Activated CD8-positive, alpha-beta memory T cell treated with anti-CD3 and anti-CD28 coated beads for 48 hours (primary cell): ENCODE measurements at places on chromosomes 2 and 18.

DNA sequence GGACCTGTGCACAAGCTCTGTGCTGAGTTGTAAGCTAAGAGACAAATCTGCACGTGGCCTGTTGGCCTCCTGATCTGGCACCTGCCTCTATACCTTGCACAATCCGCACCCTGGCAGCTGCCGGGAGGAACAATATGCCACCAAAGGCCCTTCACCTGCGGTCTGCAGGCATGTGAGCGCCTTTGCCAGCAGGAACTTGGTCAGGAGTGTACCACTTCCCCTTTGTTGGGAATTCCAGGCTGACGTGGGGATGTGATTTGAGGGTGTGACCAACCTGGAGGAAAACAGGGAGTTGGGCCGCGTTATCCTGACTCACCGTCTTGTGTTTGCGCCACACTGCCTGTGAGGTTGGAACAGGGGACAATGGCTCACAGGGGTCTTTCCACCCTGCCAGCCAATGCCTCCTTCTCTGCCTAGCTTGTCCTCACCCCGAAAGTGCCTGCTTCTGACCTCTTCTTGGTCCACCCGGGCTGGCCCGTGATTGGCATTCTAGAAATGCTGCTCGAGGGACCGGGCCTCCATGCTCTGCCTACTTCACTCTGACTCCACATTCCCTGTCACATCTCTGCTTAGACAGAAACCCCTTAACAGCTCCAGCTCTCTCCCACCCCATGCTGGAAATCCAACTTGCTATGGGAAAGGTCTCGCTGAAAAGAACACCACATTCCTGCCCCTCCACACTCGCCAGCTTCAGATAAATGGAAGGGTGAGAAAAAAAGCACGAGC is 67.1 kb upstream of the MAP4K4 start:
- no peak for DNase-seq

GRCh38 chr2:85771486-85771885 is 17.7 kb downstream of the ATOH8 start:
- DNase-seq, result no peak

GRCh38 chr2:112541315-112542122 is 746 bp upstream of the POLR1B start:
- peak; percentile 60 for DNase-seq

GRCh38 chr18:4024702-4025101 is 430.4 kb downstream of the DLGAP1 start:
- DNase-seq, result no peak

- DNase-seq, result no peak
Observed at GRCh38 chr2:58475756-58476155, 234.6 kb upstream of the FANCL start.

GRCh38 chr2:39401319-39401718 is 35.8 kb downstream of the MAP4K3 start:
- DNase-seq, result no peak

- DNase-seq, result no peak
Observed at GRCh38 chr2:125516496-125517109, 1139.4 kb upstream of the GYPC start.

- no peak for DNase-seq
Observed at GRCh38 chr2:160257041-160257742, 57.1 kb upstream of the ITGB6 start.

GRCh38 chr18:28846958-28847357 is 670.0 kb upstream of the CDH2 start:
- DNase-seq, result no peak

GRCh38 chr2:72994991-72995380 is 76.5 kb downstream of the SFXN5 start:
- DNase-seq, result no peak

GRCh38 chr2:176583607-176584006 is 314.4 kb downstream of the MTX2 start:
- no peak for DNase-seq

DNA sequence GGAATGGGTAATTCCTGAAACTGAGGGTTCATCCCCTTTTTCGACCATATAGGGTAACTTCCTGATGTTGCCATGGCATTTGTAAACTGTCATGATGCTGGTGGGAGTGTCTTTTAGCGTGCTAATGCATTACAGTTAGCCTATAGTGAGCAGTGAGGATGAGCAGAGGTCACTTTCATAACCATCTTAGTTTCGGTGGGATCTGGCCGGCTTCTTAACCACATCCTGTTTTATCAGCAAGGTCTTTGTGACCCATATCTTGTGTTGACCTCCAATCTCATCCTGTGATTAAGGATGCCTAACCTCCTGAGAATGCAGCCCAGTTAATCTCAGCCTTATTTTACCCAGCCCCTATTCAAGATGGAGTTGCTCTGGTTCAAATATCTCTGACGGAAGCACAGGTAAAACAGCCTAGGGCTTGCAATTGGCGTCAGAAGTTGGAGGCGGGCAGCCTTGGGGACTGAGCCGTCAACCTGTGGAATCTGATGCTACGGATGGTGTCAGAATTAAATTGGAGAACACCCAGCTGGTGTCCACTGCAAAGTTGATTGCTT is 19.5 kb downstream of the RALBP1 start:
- DNase-seq, result no peak

- no peak for DNase-seq
Observed at GRCh38 chr18:28407681-28408080, 230.8 kb upstream of the CDH2 start.

DNA sequence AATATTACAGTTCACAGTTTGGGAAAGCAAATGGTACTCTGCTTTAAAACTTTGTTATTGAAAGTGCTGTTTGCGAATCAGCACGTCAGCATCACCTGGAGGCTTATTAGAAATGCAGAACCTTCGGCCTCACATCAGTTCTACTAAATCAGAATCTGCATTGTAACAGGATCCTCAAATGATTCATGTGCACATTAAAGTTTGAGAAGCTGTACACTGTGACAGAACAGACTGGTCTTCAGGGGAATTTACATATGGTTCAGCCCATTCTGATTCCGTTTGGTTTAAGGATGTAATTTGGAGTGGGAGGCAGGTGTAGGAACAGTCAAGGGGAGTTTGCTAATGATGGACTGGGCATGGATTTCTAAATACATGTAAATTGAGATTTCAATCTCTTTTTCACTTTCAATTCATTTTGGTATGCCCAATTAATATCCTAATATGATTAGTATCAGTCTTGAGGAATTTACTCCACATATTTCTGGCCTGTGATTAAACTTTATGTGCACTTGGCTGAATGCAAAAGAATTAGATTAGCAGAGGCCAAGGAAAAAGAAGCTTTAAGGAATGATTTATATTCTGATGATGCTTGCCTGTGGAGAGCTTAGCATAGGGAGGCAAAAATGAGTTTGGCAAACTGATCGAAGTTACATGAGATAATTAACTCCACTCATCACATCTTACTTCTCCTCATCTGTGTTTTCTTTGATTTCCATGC is 248.8 kb downstream of the XIRP2 start:
- no peak for DNase-seq

DNA sequence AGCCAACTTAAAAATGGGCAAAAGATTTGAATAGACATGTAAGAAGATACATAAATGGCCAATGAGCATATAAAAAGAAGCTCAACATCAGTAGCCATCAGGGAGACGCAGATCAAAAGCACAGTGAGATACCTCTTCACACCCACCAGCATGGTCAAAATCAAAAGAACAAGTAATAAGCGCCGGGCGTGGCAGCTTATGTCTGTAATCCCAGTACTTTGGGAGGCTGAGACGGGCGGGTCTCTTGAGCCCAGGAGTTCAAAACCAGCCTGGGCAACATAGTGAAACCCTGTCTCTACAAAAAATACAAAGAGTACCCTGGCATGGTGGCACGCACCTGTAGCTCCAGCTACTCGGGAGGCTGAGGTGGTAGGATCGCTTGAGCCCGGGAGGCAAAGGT is 4.6 kb upstream of the CIB4 start:
- no peak for DNase-seq

DNA sequence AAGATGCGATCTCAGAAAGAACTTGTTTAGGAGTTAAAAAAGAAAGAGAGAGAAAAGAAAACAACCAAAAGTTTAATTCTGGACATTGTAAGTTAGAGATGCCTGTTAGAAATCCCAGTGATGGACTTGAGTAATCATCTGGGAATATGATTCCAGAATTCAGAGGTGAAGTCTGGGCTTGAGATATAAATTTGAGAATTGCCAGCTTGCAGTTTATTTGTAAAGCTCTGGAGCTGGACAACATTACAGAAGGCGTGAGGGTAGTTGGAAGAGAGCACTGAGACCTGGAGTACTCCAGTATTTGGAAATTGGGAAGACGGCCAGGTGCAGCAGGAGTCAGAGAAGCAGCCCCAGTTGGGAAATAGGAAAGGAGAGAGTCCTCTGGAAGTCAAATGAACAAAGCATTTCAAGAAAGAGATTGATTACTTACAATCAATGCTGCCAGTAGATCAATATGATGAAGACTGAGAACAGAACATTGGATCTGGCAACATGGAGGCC is 128.8 kb upstream of the ARHGAP28 start:
- DNase-seq, result no peak

DNA sequence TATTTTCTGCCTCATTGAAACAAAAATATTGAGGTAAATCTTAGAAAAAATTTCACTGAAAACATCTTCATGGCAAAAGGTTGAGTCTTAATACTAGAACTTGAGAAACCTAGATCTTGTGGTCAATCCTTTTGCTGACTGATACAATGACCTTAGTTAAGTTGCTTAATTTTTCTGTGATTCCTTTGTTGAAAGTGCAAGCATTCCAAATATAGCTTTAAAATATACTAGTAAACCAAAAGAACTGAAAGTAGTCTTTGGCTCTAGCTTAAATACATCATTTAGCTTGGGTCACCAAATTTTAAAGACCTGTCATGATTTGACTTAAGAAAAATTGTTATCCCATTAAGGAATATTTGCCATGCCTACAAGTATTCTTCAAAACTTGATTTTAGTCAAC is 16.7 kb downstream of the BMP10 start:
- no peak for DNase-seq

GRCh38 chr2:55932843-55933242 is 9.3 kb upstream of the EFEMP1 start:
- DNase-seq, result no peak

DNA sequence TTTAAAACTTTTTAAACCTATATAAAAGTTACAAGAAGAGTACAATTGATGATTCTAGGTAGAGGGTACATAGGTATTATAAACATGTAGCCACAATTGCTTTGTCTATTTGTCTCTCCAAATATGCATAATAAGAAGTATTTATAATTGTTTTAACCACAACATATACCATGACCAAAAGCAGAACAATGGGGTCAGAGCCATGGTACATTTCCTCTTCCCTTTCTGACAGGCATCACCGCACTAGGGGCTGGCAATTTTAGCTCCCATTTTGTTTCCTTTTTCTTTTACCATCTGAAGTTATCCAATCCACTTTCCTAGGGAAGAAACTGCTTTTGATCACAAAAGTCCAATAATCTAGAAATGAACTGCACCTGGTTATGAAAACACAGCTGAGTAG is 49.3 kb downstream of the TMX3 start:
- DNase-seq, result no peak

- no peak for DNase-seq
Observed at GRCh38 chr2:65353927-65354326, 78.5 kb downstream of the SPRED2 start.

- no peak for DNase-seq
Observed at GRCh38 chr2:200930947-200931626, 32.4 kb downstream of the ORC2 start.

DNA sequence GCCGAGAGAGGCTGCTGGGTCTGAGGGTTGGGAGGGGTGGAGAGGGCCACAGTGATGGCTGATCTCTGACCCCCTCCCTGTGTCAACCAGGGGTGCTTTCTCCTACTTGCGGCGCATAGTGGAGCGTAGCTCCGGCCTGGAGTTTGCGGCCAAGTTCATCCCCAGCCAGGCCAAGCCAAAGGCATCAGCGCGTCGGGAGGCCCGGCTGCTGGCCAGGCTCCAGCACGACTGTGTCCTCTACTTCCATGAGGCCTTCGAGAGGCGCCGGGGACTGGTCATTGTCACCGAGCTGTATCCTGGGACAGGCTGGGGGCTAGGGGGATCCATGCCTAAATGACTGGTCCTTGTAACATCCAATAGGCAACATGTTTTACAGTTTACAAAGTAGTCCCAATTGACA is 20.9 kb upstream of the GMPPA start:
- no peak for DNase-seq

DNA sequence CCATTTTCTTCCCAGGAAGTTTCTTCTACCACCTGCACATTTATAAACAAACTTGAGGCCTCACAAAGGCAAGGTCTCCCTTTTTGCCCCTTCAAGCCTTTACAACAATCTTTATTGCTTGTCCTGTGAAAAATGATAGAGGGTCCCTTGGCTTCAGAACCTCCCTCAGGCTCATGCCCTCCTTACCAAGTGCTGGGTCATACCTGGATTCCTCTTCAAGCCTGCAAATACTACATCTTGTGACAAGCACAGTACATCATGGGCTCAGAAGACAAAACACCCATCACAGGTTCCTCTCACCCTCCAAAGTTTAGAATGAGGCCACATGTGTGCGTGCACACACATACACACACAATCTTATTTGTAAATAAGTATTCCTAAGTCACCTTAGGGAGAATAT is 9.1 kb downstream of the CAPN14 start:
- no peak for DNase-seq

DNA sequence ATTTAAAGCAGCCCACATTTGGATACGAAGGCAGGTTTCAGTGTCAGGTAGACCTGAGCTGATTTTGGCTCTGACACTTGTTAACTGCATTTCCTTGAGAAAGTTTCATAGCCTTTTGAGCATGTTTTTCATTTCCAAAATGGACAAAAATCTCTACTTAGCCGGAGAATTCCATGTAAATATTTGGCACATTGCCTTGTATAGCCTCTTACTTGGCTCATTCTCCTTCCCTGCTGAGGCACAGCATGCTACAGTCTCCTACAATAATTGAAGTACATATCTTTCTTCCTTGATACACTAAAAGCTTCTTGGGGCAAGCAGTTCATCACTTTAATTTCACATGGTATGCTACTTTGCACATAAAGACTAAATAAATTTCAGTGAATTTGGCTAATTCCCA is 772.2 kb upstream of the CHAC2 start:
- no peak for DNase-seq
